ENCODE measurements at places on chromosomes 11 and 22. TPM values are rescaled to one million over a fixed set of nuclear protein-coding genes. Genes with fewer than 3 reads are reported as not detected.

The TRPC6 gene
- total RNA-seq = 0.16 TPM

DNA sequence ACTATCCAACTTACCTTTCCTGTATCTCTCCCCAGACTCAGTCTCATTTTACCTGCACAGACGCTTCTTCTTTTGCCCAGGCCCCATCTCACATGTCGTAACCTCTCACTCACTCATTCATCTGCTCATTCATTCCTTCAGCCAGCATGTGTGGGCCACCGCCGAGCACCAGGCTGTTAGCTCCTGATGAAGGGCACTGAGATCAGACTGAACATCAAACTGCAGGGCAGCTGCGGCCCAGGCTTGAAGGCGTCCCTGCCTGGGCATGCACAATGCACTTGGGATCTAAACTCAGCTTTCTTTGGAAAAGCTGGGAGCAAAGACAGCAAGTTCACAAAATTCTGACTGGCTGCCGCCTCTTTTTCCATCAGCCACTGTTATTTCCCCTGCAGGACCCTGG lies 1456.3 kb downstream of the BRD1 start:
- no peak for DNase-seq

DNA sequence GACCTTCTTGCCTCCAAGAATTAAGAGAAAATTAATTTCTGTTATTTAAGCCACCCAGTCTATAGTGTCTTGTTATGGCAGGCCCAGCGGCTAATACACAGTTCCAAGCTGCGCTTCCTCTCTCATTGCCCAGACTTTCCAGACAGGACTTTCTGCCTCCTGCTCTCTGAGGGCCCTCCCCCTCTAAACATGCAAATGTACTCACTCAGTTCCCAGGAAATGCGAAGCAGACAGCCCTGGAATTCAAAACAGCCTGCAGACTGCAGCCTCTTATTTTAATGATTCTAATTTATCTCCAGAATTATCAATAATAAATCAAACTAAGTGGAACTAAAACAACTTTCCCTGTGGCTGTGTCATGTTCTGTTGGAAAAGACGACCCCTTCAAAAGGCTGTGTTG lies 115.5 kb upstream of the ISX start:
- DNase-seq = no peak

GRCh38 chr22:50399751-50400331 lies 56.7 kb downstream of the PPP6R2 start:
- peak; percentile 54 for DNase-seq

GRCh38 chr22:40451210-40451609 lies 80.8 kb downstream of the SGSM3 start:
- DNase-seq = no peak

DNA sequence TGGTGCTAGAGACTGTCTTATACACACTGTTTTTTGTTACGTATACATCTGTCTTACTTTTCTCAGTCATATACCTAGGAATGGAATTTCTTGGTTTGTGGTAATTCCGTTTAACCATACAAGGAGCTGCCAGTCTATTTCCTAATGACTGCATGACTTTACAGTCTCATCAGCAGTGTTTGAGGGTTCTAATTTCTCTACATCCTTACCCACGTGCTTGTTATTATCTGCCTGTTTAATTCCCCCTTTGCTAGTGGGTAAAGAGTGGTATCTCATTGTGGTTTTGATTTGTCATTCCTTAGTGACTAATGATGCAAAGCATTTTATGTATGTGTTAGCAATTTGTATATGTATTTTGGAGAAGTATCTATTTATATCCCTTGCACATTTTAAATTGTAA lies 1008.0 kb downstream of the FAM181B start:
- DNase-seq = no peak

GRCh38 chr11:84289381-84289906 lies 1003.3 kb upstream of the CCDC90B start:
- DNase-seq = no peak
